WERI-Rb-1 (cell line): ENCODE measurements at places on chromosomes 11 and 22.

GRCh38 chr22:47591016-47591415 lies 828.6 kb downstream of the TBC1D22A start:
- no peak for DNase-seq

- no peak for DNase-seq
Observed at GRCh38 chr11:70016666-70017367, 61.3 kb upstream of the ANO1 start.

GRCh38 chr22:43990044-43990443 lies 34.1 kb upstream of the PARVB start:
- peak; percentile 76 for DNase-seq

GRCh38 chr11:107769189-107769588 lies 57.3 kb upstream of the SLN start:
- DNase-seq, result no peak

GRCh38 chr11:11512929-11513328 lies 108.9 kb downstream of the GALNT18 start:
- no peak for DNase-seq
